Putamen (tissue), 1 donor: ENCODE measurements at places on chromosomes 13 and 19.

- no peak for DNase-seq
These were observed 52.0 kb downstream of the ARHGEF7 start for GRCh38 chr13:111166882-111167675.

GRCh38 chr19:17766543-17767131 lies 15.4 kb downstream of the FCHO1 start:
- peak; percentile 76 for DNase-seq

- DNase-seq, result no peak
These were observed 4.6 kb downstream of the ANKRD10 start for GRCh38 chr13:110910013-110910890.

DNA sequence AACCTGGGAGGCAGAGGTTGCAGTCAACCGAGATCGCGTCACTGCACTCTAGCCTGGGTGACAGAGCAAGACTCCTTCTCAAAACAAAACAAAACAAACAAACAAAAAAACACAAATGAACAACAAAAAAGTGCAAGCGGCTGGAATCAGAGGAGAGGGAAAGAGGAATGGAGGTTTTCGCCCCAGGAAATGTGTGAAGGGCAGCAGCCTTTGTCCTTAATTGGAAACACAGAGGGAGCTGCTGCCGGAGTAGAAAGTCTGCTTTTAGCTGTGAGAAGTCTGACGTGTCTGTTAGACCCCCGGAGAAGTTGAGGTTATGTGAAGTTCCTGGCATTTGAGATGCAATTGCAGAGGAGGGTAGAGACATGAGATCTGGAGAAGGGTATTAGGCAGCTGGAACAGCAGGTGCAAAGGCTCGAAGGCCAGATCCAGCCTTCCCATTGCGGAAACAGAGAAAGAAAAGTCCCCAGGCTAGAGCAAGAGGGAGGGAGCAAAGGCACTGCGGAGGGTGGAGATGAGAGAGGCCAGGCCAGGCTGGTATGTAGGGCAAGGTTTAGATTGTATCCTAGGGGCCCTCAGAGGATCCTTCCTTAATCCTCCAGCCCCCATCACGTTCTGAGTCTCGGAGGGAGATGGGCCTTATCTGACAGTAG lies 473 bp downstream of the TMIGD2 start:
- DNase-seq, result no peak

GRCh38 chr13:112618501-112618900 lies 30.5 kb upstream of the TUBGCP3 start:
- no peak for DNase-seq

GRCh38 chr13:75993823-75994222 lies 357.7 kb downstream of the LMO7 start:
- DNase-seq, result no peak

DNA sequence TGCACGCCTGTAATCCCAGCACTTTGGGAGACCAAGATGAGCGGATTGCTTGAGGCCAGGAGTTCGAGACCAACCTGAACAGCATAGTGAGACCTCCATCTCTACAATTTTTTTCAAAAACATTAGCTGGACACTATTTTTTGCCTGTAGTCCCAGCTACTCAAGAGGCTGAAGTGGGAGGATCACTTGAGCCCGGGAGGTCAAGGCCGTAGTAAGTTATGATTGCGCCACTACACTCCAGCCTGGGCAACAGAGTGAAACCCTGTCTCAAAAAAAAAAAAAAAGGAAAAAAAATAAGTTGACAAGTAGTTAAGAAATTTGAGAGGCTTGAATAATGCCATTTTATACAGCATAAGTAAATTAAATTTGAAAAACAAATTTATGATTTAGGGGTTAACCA lies 330.6 kb downstream of the MYO16 start:
- DNase-seq, result no peak

GRCh38 chr13:40230833-40231266 lies 435.6 kb downstream of the FOXO1 start:
- DNase-seq, result no peak

DNA sequence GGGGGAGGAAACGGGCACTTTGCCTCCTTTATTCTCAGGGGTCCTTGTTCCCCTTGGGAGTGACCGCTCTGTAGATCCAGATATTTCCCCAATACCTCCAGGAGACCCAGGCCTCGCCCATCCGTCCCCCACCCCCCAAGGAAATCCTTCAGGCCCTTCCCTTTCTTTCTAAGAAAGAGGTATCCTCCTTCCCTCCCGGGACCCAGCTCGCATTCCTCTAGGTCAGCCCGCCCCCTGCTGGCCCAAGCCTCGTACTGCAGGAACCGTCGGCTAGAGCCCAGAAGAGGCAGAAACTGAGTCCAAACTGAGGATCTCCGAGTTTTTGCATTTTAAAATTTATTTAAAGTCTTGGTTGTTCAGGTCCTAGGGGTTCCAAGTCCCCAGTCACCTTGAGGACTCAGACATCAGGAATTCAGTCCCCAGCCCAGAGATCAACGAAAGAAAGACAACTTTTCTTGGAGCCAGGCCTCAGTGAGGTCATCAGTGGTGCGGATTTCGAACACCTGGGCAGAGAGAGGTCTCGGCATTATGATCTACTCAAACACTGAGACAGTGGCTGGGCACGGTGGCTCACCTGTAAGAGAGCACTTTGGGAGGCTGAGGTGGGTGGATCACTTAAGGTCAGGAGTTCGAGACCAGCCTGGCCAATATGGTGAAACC lies 7.5 kb upstream of the LRFN1 start:
- peak; percentile 74 for DNase-seq

DNA sequence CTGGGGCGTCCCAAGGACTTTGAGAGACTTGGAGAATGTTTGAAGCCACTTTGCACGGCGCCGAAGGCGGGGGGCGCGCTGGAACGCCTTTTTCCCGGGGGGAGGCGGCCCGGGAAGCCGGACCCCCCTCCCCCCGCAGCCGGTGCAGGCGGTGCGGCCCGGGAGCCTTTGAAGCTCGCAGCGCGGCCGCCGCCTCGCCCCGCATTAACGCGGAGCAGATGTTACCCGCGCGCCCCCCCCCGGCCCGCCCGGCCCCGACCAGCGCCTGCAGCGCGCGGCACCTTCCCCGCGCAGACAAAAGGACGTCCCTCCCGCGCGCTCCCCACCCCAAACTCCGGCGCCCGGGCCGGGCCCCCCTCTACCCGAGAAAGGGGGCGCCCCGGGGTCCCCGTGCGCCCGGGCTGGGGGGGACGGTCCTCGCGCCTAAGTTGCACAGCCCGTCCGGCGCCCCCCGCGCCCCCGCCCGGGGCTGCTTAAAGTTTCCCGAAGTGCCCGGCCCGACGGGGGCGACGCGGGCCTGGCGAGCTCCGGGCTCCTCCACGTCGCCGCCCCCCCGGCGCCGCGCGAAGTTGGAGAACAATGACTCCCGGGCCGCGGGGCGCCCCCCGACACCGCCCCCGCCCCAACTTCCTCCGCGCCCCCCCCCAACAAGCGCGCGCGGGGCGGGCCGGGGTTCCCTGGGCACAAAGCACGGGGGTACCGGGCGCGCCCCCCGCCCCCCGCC lies 685 bp downstream of the TCF3 start:
- no peak for DNase-seq

- no peak for DNase-seq
These were observed 14.0 kb downstream of the FRY start for GRCh38 chr13:32045537-32045936.

DNA sequence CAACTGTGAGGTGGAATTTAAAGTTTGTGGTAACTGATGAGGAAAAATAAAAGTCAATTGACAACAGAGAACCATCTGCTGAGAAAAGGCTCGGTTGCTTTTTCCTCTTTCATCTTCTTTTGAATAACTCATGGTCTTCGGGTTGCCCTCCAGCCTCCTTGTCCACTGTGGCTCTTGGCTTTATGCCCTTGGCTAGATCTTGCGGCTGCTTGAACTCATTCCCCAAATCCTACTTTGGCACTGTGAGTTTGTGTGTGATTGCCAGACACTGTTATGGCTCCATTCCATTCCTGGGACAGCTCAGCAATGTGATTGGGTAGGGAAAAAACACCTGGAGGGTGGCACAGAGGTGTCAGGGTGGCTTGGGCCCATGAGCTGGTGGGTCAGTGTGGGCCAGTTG lies 387.4 kb downstream of the DLEU7 start:
- DNase-seq, result no peak

DNA sequence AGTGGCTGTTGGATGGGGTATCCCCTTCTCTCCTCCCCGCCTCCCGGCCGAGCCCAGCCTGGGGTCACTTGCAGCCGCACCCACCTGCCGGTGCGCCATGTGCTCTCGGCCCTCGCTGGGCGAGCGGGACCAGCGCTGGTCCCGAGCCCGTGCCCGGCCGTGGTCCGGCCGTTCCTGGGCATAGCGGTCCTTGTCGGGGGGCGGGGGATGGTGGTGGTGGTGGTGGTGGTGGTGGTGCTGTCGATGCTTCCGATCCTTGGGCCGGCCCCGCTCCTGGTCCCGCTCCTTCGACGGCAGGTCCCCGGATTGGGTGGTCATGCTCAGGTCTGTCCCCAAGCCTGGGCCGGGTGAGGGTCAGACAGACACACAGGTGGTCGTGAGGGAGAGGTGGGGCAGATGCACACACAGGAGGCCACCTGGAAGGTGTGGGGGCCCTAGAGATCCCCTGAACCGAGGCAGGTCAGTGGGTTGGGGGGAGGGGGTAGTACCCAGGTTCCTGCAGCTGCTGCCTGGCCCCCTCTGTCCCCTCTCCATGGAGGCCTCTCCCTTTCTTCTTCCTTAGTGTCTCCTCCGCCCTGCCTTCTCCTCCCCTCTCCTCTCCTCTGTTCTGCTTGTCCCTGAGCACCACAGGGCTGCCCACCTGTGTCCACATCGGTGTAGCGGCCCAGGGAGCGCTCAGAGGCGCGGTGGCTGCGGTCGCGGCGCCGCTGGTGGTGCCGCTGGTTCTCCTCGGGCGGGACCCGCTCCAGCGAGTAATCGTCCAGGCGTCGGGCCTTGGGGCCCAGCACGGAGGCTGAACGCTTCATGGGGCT lies 58.7 kb downstream of the IER2 start:
- DNase-seq, result no peak

DNA sequence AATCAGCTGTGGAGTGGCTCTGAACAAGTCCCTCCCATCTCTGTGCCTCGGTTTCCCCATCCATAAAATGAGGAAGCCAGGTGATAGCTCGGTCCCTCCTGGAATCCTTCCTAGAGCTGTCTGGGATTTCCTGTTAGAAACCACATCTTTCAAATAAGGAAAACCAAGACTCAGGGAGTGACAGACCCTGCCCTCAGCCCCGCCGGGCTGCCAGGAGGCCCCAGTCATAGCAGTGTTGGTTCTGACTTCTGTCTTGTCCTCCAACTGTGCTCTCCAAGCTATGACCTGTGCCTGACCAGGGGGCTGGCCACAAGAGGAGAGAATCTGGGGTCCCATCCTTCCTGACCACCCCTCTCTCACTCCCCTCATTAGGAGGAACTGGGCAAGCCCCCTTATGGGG lies 1.1 kb upstream of the SHD start:
- no peak for DNase-seq

DNA sequence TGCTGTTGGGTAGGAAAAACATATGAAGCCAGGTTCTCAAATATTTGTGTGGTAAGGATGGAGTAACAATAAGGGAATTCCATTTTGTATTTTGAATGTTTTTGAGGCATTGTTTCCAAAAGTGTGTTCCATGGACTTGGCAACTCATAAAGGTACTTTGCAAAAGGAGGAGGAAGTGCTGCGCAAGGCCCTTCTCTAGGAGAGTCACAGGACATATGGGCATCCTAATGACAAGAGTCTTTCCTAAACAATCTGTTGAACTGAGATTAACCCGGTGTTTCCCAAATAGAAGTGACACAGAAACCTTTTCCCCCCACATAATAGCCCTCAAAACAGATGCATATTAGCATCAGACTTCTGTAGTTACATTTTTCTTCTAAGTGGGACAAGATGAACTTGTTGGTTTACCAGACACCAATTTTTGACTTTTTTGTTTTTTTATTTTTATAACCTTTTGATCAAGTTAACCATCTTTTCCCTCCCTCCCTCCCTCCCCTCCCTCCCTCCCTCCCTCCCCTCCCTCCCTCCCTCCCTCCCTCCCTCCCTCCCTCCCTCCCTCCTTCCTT lies 209.3 kb downstream of the PCCA start:
- no peak for DNase-seq

- no peak for DNase-seq
These were observed 792.1 kb upstream of the ARGLU1 start for GRCh38 chr13:107360010-107360409.

- no peak for DNase-seq
These were observed 3.4 kb downstream of the PNKP start for GRCh38 chr19:49863935-49864320.

GRCh38 chr19:48506138-48506733 lies 5.4 kb downstream of the LMTK3 start:
- DNase-seq, result no peak

DNA sequence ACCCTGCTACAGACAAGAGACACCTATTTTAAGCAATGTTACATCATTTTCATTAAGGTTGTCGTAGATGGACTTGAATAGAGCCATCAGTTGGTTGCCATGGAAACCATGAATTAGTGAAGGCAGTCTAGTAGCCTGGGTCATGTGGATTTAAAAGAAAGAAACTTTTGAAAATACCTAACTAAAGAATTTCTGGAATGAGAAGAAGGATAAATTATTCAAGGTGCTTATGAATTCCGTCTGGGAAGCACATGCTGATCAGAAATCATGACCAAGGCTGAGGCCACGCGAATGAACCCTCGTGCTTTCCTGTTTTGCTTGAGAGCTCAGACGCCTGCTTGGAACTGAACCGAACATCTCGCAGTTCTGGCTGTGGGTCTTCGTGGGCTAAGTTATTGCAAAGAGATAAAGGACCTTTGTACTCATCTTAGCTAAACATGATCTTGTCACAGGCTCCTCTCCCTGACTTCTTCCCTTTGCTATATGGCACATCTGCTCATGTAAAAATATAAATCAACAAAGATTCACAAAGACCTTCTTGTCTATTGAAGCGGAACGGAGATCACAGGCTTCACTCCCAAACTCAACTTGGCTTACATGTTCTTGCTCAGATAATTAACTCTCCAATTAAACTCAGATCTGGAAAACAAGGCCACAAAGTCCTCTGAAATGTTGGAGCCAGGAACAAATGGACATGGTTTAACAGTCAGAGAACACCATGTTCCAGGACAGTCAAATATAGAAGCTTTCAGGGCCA lies 140.2 kb downstream of the NUFIP1 start:
- DNase-seq, result no peak

DNA sequence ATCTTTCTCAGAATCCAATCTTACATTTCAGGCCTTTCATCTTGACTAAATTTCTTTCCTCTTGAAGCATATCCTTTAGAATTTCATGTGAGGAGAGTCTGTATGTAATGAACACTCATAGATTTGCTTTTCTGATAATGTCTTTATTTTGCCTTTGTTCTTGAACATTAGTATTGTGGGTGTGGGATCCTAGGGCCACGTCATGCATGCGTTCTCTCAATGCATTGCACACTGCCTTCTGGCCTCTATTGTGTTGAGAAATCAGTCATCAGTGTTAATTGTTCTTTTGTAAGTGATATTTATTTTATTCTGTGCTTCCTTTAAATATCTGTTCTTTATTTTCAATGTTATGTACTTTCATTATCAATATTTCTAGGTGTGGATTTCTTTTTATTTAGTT lies 364.9 kb downstream of the OXGR1 start:
- no peak for DNase-seq

DNA sequence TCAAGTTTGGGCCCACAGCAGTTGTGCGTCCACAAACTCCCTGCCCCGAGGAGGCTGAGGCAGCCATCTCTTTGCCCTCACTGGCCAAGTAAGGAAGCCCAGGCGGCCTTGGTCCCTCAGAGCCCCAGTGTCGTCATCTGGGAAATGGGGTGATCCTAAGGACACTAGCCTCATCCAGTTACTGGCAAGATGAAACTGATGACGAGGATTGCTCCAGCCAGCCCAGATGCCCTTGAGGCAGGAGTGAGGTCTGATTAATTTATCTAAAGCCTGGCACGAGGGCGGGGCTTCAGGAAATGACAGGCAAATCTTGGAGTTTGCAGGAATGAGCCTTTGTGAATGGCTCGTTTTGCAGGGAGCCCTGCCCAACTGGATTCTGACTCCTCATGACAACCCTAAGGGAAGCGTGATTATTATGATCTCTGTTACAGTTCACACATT lies 5.6 kb downstream of the LIPE start:
- DNase-seq, result no peak
